ENCODE measurements at places on chromosomes 2 and 18.

DNA sequence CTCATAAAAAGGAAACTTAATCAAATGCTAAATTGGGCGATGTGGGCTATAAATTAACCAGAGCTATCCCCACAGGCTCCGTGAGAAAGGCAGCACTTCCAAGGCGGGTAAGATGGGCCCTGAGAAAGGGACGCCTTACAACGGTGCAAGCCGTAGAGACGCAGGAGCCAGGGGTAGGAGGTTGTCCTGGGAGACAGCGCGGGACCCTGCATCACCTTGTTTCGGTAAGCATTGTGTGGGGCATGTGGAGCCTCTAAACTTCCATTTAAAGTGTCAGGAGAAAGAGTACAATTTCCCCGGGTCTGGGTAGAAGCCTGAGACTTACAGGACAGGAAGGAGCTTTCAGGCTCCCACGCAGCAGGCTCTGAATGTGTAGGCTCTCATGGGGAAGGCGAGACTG, 1.2 kb upstream of the PER2 start:
- DNase-seq = no peak

DNA sequence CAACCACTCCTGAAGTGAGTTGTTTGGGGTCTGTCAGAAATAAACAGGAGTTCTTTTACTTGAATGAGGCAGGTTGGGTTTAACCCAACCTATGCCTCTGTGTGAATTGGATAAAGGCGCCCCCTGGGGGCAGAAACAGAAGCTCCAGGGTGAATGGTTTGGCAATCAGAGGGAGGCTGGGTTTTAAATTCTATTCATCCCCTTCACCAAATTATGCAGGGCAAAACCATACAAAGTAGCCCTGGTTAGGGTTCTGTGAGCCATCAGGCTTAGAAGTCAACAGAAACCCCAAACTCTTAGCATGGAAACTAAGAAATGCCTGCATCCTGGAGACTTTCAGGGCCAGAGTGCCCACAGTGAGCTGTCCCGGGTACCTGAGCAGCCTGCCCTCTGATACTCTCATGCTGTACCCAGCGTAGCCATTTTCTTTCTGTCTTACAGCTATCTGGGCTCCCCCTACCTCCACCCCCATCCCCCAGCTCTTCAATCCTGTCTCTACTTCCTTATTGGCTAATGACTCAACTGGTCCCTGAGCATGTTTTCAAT, 241.5 kb downstream of the ICOS start:
- peak; percentile 66 for DNase-seq

DNA sequence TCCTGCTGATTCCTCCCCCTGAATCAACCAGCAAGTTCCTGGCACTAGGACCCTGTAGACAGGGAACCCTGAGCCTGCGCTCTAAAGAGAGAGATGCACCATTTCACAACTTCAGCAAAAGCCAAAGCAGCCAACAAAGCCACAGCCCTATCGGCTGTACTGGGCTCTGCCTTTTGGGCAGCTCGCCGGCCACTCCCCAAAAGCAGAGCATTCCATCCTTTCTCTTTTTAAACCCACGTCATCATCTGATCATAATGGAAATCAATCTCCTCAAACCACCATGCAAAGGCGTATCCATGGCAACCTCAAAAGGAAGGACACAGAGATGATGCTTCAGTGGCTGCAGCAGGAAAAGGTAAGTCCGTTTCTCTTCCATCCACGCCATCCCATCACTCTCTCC, 5.3 kb upstream of the DCTN1 start:
- DNase-seq = no peak

GRCh38 chr2:161036926-161037325, 123.3 kb upstream of the TANK start:
- DNase-seq = no peak

DNA sequence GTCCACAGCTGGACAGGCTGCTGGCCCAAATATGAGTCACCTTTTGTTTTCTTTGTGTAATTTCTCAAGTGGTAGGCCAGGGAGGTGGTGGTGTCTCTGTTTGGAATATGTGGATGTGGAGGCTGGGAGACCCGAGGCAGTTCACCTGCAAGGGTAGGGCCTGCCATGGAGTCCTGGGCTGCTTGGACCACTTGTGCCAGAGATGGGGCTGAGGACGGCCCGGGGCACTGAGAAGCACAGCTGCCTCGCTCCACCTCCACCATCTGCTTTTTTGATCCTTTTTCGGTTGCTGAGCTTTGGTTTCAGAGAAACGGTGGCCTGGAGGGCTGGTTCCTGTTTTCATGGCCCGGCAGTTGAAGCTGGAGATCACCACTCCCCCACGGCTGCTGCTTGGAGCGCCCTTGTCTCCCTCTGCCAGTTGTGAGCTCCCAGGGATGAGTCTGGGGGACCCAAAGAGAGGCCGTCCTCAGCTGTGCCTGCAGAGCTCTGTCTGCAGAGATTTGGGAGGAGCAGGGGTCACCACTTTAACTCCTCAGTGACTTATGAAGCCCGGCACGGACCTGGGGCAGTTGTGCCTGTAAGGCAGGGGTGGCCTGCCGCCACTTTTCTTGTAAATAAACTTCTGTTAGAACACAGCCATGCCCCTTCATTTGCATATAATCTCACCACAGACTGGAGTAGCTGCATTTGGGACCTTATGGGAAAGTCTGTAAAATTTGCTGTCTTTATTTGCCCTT, 67.6 kb upstream of the MCFD2 start:
- DNase-seq = no peak

DNA sequence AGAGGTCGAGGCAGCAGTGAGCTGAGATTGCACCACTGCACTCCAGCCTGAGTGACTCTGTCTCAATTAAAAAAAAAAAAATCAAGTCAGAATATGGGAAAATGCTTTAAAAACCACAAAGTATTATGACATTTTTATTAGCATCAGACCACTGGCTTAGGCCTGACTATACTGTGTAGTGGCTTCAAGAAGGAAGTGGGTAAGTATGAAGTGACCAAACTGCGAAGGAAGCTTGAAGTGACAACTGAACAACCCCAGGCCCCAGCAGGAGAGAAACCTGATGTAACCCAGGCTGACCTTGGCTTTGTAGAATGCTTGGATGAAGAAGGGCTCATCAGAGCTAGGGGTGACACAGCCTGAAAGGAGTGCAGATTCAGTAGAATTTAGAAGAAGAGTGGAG, 21.4 kb upstream of the HAAO start:
- no peak for DNase-seq

- DNase-seq = no peak
These were observed 553.8 kb downstream of the EPHA4 start for GRCh38 chr2:221018262-221018661.

GRCh38 chr2:14944562-14945346, 312.2 kb downstream of the LRATD1 start:
- no peak for DNase-seq

DNA sequence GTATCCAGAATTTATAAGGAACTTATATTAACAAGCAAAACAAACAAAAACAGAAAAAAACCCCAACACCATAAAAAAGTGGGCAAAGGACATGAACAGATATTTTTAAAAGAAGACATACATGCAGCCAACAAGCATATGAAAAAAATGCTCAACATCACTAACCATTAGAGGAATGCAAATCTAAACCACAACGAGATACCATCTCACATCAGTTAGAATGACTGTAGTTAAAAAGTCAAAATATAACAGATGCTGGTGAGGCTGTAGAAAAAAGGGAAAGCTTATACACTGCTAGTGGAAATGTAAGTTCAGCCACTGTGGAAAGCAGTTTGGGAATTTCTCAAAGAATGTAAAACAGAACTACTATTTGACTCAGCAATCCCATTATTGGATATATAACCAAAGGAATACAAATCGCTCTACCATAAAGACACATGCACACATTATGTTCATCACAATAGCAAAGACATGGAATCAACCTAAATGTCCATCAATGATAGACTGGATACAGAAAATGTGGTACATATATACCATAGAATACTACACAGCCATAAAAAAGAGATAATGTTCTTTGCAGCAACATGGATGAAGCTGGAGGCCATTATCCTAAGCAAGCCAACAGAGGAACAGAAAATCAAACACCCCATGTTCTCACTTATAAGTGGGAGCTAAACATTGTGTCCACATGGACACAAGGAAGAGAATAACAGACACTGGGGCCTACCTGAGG, 25.3 kb downstream of the PREPL start:
- no peak for DNase-seq

GRCh38 chr2:45786030-45786835, 134.8 kb downstream of the PRKCE start:
- DNase-seq = no peak

GRCh38 chr18:13236411-13236810, 17.9 kb downstream of the LDLRAD4 start:
- DNase-seq = no peak

DNA sequence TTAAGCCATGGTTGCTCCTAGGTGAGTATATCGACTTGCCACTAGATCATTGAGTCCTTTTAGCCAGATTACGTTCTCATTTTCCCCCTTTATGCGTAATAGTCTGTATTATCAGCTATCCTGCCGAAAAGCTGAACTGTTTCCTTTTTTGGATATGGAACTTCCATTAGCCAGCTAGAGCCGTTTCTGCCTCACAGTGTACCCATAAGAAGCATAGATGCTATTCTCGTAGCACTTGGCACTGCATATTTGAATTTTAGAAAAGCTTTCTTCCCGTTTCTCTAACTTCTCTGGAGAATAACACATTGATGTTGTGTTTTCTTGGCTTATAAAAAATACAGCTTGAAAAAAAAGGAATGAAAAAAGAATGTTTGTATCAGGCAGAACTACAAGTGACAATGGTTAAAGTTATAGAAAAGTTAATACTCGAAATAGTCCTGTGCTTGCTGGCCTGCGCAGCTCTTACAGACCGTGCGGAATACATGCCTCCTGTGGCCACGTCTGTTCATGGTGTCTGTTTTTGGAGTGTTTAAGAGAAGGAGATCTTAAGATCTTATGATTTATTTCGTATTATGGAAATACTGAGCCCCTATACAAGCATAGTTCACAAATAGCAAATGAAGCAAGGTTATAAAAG, 710 bp downstream of the DUSP19 start:
- no peak for DNase-seq

GRCh38 chr2:66772618-66773017, 337.7 kb downstream of the MEIS1 start:
- no peak for DNase-seq

DNA sequence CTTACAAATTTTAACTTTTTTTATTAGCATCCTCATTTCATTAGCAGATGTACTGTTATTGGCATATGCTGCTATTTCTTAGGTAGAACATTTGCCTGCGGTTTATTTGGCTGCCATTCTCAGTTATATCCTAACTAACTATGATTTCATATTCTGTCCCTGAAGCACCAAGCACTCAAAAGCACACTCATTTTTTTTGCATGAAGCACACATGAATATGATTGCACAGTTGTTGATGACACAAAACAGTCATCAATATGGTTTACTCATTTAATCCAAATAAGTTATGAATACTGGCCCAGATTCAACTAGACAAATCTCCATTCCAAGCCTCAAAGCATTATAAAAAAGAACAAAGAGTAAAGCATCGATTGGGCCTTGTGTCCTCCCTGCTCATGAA, 129.4 kb upstream of the CNTNAP5 start:
- DNase-seq = no peak

DNA sequence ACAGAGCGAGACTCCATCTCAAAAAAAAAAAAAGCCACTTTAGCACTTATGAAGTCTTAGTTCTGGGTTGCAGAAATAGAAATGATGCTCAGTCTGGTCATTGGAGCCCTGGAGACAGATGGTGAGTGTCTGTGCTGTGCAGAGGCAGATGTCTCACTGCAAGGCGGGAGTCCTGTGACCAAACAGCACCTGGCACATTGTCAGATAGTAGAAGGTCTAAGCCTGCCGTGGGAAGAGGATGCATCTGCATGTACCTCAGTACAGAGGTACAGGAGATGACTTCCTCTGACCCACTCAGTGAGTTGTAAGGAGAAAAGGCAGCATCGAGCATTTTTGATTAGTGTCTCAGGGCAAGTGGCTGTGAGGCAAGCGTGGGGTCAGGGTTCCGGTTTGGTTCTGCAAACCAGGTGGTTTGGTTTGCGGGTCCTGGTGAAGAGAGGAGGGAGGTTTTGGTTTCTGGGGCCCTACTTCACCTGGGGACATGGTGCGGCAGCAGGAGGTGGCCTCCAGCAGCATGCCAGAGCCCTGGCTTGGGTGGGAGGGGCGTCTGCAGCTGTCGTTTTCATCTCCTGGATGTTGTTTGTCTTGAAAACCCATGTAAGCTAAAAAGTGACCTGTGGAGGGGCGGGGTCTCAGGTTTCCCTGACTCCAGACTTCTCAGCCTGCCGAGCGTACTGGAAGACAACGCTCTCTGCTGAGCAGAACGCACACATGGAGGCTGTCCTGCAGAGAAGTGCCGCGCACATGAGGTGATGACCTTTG, 3.8 kb downstream of the RBFA start:
- no peak for DNase-seq

DNA sequence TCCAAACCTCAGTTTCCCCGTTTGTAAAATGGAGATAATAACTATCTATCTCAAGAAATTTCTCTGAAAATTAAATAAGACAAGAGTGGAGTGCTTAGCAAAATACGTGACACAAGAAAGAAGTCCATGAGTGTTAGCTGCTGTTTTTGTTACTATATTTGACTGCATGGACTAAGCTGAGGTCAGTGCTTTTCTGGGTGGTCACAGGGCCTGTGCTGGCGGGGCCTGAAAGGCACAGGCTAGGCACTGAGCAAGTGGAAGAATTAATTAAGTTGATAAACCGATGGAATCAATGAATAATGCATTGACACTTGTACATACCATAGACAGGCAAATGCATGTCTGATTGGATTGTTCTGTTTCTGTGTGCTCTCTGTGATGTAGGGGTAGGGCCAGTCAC, 27.3 kb downstream of the RPL37A start:
- DNase-seq = no peak

- no peak for DNase-seq
These were observed 44.1 kb downstream of the SCN2A start for GRCh38 chr2:165283342-165283741.

- peak; percentile 31 for DNase-seq
These were observed 19.6 kb downstream of the UGP2 start for GRCh38 chr2:63861220-63861822.

DNA sequence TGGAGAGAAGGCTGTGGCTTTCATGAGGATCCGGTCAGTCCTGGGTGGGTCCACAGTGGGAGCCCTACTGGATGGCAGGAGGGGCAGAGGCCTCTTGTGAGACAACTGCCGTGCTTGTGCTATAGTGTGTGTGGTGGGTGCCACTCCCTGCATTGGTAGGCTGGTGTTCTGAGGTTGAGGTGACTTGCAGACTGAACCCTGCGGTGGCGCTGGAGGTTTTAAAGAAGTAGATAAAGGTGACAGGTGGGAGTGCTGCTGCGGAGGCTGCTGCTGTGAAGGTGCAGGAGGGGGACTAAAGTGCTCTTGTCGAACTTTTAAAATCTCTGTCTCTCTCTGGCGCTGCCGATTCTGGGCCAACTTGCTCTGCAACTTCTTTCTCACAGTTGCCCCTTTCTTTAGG, 29.7 kb downstream of the INO80D start:
- DNase-seq = no peak

- no peak for DNase-seq
These were observed 10.2 kb downstream of the USP37 start for GRCh38 chr2:218557941-218558340.

- no peak for DNase-seq
These were observed 387.3 kb downstream of the STK39 start for GRCh38 chr2:167860082-167860481.

- no peak for DNase-seq
These were observed 90.4 kb downstream of the RAPH1 start for GRCh38 chr2:203444738-203445137.
